ENCODE measurements at places on chromosomes 4 and X.

- DNase-seq, result no peak
These were observed 159.8 kb downstream of the DHRSX start for GRCh38 chrX:2340991-2341390.

- no peak for DNase-seq
These were observed 35.8 kb downstream of the BCOR start for GRCh38 chrX:40061871-40062524.

GRCh38 chr4:65422109-65422508 lies 248.2 kb downstream of the EPHA5 start:
- no peak for DNase-seq

DNA sequence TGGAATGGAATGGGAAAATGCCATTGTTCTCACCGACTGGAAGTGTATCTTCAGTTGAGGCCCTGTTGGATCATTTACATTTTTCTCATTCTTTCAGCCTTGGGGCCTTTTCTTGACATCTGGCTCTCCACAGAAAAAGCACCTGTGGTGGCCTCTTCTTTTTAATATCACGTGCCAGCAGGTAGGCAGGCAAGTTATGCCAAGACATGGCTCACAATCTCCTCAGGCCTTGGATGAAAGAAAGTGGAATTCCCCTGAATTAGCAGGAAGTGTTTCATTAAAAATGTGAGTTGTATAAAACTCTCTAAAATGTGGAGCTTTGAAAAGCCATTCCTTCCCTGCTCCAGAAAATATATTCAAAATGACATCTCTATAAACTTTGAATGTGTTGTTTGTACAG lies 122.1 kb downstream of the FRAS1 start:
- DNase-seq, result no peak

- DNase-seq, result no peak
These were observed 174.2 kb downstream of the BTC start for GRCh38 chr4:74619931-74620702.
